Lower lobe of right lung (tissue), 2 donors: ENCODE measurements at places on chromosomes 2 and 18. TPM values are rescaled to one million over a fixed set of nuclear protein-coding genes. Genes with fewer than 3 reads are reported as not detected.

Gene CPS1
- 3.0 TPM for total RNA-seq

Gene VWC2L
- not detected for total RNA-seq

Gene POTEC
- not detected for total RNA-seq

Gene CROCC2
- total RNA-seq, result 3.4 TPM

Gene ZAP70
- total RNA-seq, result 8.8 TPM

Gene TBR1
- total RNA-seq, result not detected

- DNase-seq, result no peak
Observed at GRCh38 chr2:60662781-60663180, 93.3 kb upstream of the PAPOLG start.

GRCh38 chr18:13219593-13220159 lies 1.1 kb downstream of the LDLRAD4 start:
- no peak for DNase-seq

DNA sequence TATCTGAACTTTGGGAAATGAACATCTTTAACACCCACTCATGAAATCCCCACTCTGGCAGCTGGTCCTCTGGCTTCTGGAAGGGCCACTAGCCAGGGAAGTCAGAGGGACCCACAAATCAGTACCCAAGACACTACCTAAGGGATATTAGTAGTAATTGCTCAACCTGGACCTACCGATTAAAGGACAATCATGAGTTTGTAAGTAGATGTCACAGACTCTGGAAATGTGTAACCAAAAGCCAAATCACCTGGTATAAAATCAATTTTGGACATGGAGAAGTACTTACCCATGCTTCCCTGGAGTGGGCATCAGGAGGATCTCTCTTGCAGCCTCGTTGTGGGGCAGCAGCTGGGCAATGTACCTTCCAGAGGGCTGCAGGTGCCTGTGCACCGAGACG lies 389.8 kb downstream of the ALK start:
- no peak for DNase-seq

- no peak for DNase-seq
Observed at GRCh38 chr18:8391068-8391467, 218.2 kb upstream of the RAB12 start.

- no peak for DNase-seq
Observed at GRCh38 chr2:182897137-182897536, 30.7 kb upstream of the FRZB start.

- no peak for DNase-seq
Observed at GRCh38 chr18:9916077-9916639, 2.3 kb downstream of the VAPA start.

DNA sequence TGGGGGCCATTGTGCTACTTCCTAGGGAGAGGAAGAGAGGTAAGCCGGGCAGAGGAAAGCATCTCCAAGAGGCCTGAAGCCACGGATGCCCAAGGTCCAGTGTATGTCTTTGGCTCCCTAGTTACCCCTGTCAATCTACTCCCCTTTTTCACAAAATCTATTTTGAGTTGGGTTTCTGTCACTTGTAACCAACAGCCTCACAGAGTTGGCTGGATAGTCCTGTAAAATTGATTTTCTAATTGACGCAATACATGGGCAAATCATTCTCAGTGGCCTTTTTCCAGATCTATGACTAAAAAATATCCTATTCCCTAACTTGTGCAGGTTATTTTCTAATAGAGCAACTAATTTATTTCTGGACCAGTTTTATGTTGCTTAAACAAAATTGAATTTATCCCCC lies 168.4 kb downstream of the IRS1 start:
- no peak for DNase-seq

DNA sequence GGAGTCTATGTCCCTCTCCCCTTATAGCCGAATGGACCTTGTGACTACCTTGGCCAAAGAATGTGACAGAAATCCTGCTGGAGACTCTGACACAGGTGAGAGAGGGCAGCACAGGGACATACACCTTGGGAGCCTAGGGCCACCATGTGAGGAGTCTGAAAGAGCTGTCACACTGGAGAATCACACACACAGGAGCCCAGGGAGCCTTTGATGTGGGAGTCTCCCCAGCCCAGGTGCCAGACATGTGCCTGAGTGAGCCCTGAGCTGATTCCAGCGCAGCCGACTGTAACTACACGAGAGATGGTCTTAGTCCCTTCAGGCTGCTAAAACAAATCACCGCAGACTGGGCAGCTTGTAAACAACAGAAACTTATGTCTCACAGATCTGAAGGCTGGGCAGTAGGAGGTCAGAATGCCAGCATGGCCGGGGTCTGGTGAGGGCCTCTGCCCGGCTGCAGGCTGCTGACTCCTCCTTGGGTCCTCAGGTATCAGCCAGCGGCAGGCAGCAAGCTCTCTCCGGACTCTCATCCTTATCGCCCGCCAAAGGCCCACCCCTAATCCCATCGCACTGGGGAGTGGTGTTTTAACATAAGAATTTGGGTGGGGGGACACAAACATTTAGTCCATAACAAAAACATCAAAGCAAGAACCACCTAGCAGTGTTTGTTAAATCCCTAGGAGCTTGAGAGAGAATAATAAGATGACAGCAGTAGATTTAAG lies 63.8 kb upstream of the GPR45 start:
- DNase-seq, result no peak

- DNase-seq, result no peak
Observed at GRCh38 chr18:6994771-6995430, 122.7 kb downstream of the LAMA1 start.

DNA sequence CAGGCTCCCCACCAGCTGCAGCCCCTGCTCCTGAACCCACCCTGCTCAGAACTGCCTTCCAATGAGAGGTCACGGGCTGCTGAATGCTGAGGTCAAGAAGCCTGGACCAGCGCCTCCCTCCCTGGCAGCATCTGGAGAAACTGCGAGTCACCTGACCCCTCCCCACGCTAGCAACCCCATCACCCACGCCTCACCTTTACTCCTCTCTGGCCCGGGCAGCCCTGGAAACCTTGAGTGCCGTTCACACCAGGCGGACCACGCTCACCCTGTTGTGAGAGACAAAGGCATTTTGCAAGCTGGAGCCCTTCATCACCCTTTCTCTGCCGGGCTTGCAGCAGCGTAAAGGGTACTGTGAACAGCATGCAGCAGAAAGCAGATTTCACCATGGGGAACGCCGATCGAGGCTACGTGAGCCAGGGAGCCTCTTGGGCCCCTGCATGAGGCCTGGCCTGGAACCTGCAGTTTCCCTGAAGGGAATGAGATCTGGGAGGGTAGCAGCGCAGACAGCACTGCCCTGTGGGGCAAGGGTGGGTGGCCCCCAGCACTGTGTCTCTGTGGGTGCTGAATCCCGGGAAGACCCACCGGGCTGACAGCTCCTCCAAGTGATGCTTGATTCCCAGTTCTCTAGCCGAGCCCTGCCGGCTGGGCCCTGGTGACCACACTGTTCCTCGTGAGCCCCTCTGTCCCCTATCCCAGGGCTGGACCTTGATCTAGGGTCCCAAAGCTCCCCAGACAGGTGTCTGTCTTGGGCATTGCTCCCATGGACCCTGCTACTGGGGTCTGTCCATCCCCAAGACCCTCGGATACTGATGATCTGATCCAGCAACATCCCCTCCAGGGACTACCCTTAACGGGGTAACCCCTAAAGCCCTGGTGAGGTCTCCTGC lies 53.8 kb downstream of the COL6A3 start:
- DNase-seq, result no peak
